Small intestine (tissue), 16 donors: ENCODE measurements at places on chromosomes 4 and X. TPM values are rescaled to one million over a fixed set of nuclear protein-coding genes. Genes with fewer than 3 reads are reported as not detected.

GRCh38 chrX:95718746-95719145 is 965.9 kb upstream of the DIAPH2 start:
- H3K27ac ChIP-seq, result no peak overlapping the region
- no peaks in the 10 kb centered on the region for H3K4me1 ChIP-seq

DNA sequence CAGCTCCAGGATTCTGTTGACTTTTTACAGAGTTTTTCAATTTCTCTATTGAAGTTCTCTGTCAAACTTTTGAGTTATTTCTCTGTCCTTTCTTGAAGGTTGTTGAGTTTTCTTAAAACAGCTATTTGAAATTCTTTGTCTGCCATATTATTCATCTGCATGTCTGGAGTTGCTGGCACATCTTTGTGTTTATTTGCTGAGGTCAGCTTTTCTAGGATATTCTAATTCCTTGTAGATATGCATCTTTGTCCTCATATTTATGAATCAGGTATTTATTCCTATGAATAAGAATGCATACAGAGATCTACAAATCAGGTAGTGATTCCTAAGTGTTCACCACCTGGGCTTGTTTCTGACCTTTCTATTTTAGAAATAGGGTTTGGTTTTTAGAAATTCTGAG is 546.4 kb downstream of the RAPGEF2 start:
- DNase-seq, result no peak
- H3K27ac ChIP-seq, result no peak overlapping the region
- no peaks in the 10 kb centered on the region for H3K27me3 ChIP-seq
- no peak overlapping the region for H3K4me3 ChIP-seq

DNA sequence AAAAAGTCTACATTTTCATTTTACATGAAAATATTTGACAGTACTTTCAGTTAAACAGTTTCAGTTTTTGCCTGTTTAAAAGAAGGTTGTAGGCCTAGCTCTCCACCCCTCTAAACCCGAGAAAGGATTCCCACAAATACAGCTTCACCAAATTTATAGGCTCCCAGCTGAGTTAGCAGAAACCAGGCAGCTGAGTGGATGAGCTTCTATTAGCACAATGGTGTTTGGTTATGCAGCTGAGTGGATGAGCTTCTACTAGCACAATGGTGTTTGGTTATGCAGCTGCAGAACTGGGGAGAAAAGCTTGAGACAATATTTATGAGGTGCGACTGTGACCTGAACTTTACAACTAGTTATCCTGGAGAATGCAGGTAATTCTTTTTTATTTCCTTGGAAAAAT is 36.6 kb upstream of the PAQR3 start:
- no peak overlapping the region for H3K4me3 ChIP-seq
- no peaks in the 10 kb centered on the region for H3K36me3 ChIP-seq
- H3K27ac ChIP-seq, result no peak overlapping the region
- no peak for DNase-seq

DNA sequence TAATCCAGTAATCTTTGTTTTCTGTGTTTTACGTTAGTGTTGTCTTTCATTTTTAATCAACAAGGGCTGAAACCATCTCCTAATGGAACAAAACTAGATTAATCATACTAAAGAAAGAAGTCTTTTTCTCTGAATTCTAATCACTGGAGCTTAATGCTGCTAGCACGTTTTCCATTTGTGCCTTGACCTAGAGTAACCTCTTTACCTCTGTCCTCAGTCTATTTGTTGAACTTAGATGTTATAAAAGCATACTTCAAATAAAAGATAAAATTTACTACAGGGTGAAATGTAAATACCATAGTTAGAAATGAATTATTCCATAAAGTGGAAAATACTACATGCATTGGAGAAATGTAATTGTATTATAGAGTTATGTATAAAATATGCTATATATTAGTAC is 207.1 kb downstream of the NKX6-1 start:
- no peaks in the 10 kb centered on the region for H3K36me3 ChIP-seq
- no peaks in the 10 kb centered on the region for H3K27me3 ChIP-seq
- no peak overlapping the region for H3K4me3 ChIP-seq
- no peak overlapping the region for H3K27ac ChIP-seq
- H3K4me1 ChIP-seq, result peaks cover 7% of the 10 kb centered on the region

- H3K4me3 ChIP-seq, result no peak overlapping the region
- peaks cover 9% of the 10 kb centered on the region for H3K4me1 ChIP-seq
- H3K36me3 ChIP-seq, result no peaks in the 10 kb centered on the region
- no peak for DNase-seq
- H3K27ac ChIP-seq, result no peak overlapping the region
Measured at GRCh38 chr4:155911905-155912304, 8.4 kb downstream of the TDO2 start.

- H3K36me3 ChIP-seq, result no peaks in the 10 kb centered on the region
- no peak overlapping the region for H3K27ac ChIP-seq
- no peaks in the 10 kb centered on the region for H3K27me3 ChIP-seq
- H3K4me3 ChIP-seq, result no peak overlapping the region
Measured at GRCh38 chrX:49892542-49892941, 13.3 kb downstream of the USP27X start.

- DNase-seq, result no peak
- H3K4me1 ChIP-seq, result no peaks in the 10 kb centered on the region
- H3K27me3 ChIP-seq, result no peaks in the 10 kb centered on the region
- H3K4me3 ChIP-seq, result no peak overlapping the region
Measured at GRCh38 chr4:110310795-110311194, 112.4 kb upstream of the ELOVL6 start.

DNA sequence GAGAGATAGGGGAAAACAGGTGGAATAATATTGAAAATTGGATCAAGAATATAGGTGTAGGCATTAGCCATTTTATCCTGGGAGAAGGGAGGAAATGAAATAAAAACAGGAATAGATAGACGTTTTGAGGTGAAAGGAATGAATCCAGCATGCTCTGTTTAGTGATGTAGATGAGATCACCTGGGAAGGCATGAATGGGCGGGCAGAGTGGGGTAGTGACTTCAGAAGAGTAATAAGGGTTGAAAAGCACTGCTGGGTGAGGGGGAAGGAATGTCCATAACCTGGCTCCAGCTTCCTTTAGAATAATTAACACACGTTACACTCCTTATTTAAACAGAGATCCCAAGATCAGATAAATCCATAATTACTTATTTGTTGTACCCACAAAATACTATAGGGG is 191.1 kb upstream of the ANXA3 start:
- no peak overlapping the region for H3K4me3 ChIP-seq
- no peaks in the 10 kb centered on the region for H3K27me3 ChIP-seq
- H3K36me3 ChIP-seq, result no peaks in the 10 kb centered on the region
- H3K4me1 ChIP-seq, result no peaks in the 10 kb centered on the region
- DNase-seq, result no peak
- H3K27ac ChIP-seq, result no peak overlapping the region

DNA sequence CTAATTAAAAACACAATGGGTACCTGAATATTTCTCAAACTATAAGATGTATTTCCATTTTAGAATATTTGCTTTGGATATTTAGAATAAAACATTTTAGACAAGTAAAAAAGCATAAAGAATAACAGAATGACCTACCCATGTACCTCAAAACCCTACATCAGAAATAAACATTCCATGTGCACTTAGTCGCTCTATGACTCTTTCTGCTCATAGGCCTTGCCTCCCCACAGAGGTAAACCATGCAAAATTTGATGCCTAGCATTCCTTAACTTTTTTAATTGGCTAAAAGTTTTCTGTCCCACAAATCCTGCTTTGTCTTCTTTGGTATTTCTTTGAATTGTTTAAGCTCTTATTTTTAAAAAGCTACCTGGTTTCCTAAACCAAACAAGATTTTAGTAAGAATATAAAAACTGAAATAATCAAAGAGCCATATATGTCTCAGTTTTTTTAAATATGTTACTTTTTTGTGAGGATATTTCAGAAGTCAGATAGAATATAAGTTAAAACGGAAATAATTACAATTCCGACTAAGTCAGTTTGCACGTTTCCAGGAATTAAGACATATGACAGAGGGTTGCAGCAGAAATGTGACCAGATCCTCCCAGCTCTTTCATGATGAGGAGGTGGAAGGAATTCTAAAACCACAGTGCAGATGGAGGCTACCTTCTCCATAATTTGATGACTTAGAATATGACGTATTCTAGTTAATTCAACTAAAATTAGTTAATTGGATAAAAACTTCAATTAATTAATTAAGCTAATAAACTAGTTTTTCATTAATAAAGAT is 102.5 kb downstream of the FIP1L1 start:
- no peak for DNase-seq
- no peak overlapping the region for H3K27ac ChIP-seq
- H3K4me3 ChIP-seq, result no peak overlapping the region
- no peaks in the 10 kb centered on the region for H3K36me3 ChIP-seq
- no peaks in the 10 kb centered on the region for H3K27me3 ChIP-seq

DNA sequence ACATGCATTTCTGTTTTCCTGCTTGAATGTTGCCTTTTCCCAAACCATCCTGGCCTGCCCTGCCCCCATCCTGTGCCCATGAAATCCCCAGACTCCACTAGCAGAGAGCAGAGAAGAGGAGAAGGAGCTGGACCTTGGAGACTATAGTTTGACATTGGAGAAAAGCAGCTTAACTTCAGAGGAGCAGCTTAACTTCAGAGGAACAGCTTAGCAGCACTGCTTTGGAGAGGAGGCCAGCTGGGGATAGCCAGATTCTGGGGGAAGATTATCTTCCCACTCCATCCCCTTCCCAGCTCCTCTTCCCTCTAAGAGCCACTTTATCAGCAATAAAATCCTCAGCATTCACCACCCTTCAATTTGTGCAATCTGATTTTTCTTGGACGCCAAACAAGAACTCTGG is 443.0 kb downstream of the PCDH10 start:
- no peaks in the 10 kb centered on the region for H3K27me3 ChIP-seq
- no peak for DNase-seq
- no peak overlapping the region for H3K27ac ChIP-seq
- no peaks in the 10 kb centered on the region for H3K36me3 ChIP-seq
- H3K4me3 ChIP-seq, result no peak overlapping the region

DNA sequence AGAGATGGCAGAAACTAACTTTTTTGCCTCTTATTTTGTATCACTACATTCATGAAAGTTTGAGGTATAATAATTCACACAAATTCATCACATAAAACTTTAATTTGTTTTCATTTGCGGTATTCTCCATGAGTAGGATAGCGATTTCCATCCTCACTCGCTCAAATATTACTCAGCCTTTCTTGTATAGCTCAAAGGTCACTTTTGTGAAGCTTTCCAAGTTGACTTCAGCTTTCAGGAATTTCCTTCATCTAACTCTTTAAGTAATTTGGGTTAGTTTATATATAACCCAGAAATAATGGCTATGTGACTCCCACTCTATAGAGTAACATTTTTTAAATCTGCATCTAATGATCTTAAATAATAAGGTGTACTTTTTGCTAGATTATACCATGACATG is 314.4 kb downstream of the IL1RAPL1 start:
- H3K4me1 ChIP-seq, result no peaks in the 10 kb centered on the region
- H3K27ac ChIP-seq, result no peak overlapping the region
- H3K4me3 ChIP-seq, result no peak overlapping the region
- no peak for DNase-seq
- no peaks in the 10 kb centered on the region for H3K36me3 ChIP-seq

DNA sequence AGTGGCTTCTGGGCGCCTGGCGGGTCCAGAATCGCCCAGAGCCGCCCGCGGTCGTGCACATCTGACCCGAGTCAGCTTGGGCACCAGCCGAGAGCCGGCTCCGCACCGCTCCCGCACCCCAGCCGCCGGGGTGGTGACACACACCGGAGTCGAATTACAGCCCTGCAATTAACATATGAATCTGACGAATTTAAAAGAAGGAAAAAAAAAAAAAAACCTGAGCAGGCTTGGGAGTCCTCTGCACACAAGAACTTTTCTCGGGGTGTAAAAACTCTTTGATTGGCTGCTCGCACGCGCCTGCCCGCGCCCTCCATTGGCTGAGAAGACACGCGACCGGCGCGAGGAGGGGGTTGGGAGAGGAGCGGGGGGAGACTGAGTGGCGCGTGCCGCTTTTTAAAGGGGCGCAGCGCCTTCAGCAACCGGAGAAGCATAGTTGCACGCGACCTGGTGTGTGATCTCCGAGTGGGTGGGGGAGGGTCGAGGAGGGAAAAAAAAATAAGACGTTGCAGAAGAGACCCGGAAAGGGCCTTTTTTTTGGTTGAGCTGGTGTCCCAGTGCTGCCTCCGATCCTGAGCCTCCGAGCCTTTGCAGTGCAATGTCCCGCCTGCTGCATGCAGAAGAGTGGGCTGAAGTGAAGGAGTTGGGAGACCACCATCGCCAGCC is at the start of gene ATOH1:
Gene ATOH1, plus strand, starts transcription at position 422 of the 663 bp plus-strand sequence. Its CDS starts 174 bp downstream, at position 596.
- H3K27me3 ChIP-seq, result peaks cover 6% of the 10 kb centered on the region
- H3K27ac ChIP-seq, result no peak within 1 kb of the TSS
- peaks cover 6% of the 10 kb centered on the region for H3K4me1 ChIP-seq
- peak within 1 kb of the TSS; percentile 43 for H3K4me3 ChIP-seq
- no peaks in the 10 kb centered on the region for H3K36me3 ChIP-seq

DNA sequence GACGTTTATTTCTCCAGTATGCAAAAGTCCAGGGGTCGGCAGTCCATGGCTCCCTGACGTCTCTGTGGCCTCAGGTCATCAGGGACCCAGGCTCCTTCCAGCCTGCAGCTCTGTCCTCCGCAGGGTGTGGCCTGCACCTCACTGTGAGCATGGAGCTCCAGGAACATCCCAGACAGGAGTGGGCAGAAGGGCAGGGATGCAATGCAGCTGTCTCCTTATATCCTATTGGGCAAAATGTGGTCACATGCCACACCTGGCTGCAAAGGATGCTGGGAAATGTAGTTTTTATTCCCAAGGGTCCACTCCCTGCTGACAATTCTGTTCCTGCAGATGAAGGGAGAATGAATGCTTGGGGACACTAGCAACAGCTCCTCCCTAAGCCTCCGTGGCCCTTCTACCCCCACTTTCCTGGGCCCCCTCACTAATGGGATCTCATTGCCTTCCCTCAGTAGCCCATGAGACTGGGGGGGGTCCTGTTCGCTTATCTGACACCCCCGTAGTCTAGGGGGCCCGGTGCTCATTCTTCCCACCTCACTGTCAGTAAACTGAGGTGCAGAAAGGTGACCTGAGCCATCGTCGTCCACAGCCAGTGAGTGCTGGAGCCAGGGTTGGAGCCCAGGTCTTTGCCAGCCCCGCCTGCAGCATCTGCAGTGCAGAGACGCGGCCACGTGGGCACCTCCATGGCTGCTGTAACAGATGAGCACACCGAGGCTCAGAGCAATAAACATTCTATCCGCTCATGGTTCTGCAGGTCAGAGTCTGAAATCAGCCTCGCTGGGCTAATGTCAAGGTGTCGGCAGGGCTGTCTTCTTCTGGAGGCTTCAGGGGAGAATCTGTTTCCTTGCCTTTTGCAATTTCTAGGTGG is 5.9 kb upstream of the GRPEL1 start:
- no peak overlapping the region for H3K4me3 ChIP-seq
- peak; percentile 77 for DNase-seq
- no peaks in the 10 kb centered on the region for H3K27me3 ChIP-seq
- no peak overlapping the region for H3K27ac ChIP-seq

- no peak overlapping the region for H3K4me3 ChIP-seq
- peaks cover 17% of the 10 kb centered on the region for H3K4me1 ChIP-seq
- H3K27me3 ChIP-seq, result peaks cover 3% of the 10 kb centered on the region
- H3K36me3 ChIP-seq, result no peaks in the 10 kb centered on the region
Measured at GRCh38 chr4:80261989-80262600, 4.4 kb upstream of the FGF5 start.

- no peaks in the 10 kb centered on the region for H3K36me3 ChIP-seq
- H3K27ac ChIP-seq, result no peak overlapping the region
- H3K4me3 ChIP-seq, result no peak overlapping the region
Measured at GRCh38 chrX:10095698-10096432, 60.9 kb upstream of the CLCN4 start.

GRCh38 chrX:45198706-45199105 is 2.0 kb downstream of the DIPK2B start:
- H3K36me3 ChIP-seq, result no peaks in the 10 kb centered on the region
- H3K27me3 ChIP-seq, result no peaks in the 10 kb centered on the region
- no peak overlapping the region for H3K4me3 ChIP-seq
- H3K4me1 ChIP-seq, result no peaks in the 10 kb centered on the region
- DNase-seq, result no peak

TMPRSS11F gene
- polyA plus RNA-seq, result not detected

HAND2 gene
- polyA plus RNA-seq, result 4.1 TPM

PABPC1L2B gene
- not detected for polyA plus RNA-seq

GLUD2 gene
- polyA plus RNA-seq, result 0.27 TPM

GC gene
- 3.0 TPM for polyA plus RNA-seq

HSD17B13 gene
- 0.27 TPM for polyA plus RNA-seq

GPR50 gene
- polyA plus RNA-seq, result not detected
